CD4-positive, alpha-beta T cell (primary cell): ENCODE measurements at places on chromosomes 1 and 21.

DNA sequence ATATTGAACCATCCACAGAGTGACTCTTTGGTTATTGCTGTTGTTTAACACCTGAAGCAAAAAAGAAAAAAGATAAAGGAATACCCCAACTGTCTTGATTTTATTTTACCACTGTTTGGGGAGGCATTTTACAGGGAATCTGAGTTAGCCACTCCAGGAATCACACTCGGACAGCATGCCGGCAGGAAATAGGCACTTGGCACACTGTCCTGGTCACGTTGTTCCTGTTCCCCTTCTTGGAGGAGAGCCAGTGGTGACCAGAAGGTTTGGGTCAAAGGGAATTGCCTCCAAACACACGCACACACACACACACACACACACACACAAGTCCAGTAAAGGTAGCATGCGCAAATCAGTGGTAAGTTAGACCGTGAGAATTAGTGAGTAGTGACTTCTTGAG, 13.8 kb downstream of the RGS4 start:
- H3K27me3 ChIP-seq = no peaks in the 10 kb centered on the region
- no peak overlapping the region for H3K4me3 ChIP-seq
- H3K36me3 ChIP-seq = no peaks in the 10 kb centered on the region
- no peak overlapping the region for H3K27ac ChIP-seq
- DNase-seq = no peak

DNA sequence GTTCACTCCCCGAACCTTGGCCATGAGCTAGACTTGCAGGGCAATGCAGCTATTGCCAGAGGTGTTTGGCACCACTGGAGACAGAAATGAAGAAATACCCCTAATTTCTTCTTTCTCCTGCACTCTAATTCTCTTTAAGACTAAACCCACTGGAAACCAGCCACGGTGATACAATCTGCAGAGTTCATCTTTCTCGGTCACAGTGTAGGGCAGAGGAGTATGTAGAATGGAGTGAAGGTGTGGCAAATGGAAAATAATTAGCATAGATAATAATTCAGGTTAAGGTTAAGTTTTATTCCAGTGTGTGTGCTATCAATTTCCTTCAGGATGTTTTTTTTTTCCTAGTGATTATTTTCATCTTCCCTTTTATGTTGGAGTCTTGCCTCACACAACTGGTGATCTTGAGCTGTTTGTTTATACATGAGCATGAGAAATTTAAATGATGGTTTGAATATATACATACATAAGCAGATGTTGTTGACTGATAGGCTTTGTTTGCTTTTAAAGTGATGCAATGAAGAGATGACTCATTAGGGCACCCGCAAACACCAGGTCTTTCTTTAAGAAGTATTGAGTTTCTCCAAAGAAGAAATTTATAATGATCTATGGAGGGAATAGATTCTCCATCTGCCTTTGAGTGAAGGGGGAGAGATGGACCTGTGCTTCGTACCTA, 81.9 kb downstream of the SPATA17 start:
- no peak overlapping the region for H3K4me3 ChIP-seq
- no peak for DNase-seq
- no peak overlapping the region for H3K27ac ChIP-seq

GRCh38 chr1:87115317-87115890, 201.0 kb downstream of the HS2ST1 start:
- no peaks in the 10 kb centered on the region for H3K27me3 ChIP-seq
- no peaks in the 10 kb centered on the region for H3K4me1 ChIP-seq
- no peak overlapping the region for H3K27ac ChIP-seq
- no peak overlapping the region for H3K4me3 ChIP-seq
- DNase-seq = no peak

DNA sequence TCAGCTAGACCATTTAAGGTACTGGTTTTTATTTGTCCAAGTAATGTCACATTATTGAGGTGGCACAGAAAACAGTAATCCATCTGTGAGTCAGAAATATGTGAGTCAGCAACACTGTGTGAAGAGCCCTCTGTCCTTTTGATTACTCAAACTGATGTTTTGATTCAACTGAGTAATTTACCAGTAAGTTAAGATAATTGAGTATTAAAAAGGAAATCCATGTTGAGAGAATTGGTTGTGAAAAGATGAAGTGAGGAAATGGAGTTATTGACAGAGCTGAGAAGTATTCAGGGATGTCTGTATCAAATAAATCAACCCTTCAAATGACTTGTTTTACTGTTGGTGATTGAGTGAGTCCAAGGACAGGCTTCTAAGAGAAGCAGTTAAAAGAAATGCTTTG, 302.7 kb upstream of the SGIP1 start:
- DNase-seq = no peak
- H3K4me3 ChIP-seq = no peak overlapping the region
- no peaks in the 10 kb centered on the region for H3K4me1 ChIP-seq
- H3K27ac ChIP-seq = no peak overlapping the region
- peaks cover 5% of the 10 kb centered on the region for H3K27me3 ChIP-seq
- H3K36me3 ChIP-seq = no peaks in the 10 kb centered on the region
